ENCODE measurements at places on chromosomes 2 and 18.

DNA sequence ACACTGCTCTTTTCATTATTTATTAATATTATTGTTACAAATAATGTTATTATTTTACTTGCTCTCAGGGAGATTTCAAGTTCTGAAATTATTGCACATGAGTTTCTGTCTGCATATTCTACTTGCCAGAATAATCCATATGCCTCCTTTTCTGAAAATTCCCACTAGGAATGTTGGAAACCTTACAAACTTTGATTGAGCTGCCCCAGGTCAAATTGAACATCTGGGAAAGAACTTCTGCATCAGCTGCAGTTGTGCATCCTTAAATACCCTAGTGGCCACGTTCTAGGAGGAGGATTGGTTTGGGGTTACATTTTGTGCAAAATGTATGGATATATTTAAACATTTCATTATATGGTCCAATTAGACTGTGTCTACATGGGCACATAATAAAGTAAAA, 1302.7 kb upstream of the PIK3C3 start:
- no peak for DNase-seq

DNA sequence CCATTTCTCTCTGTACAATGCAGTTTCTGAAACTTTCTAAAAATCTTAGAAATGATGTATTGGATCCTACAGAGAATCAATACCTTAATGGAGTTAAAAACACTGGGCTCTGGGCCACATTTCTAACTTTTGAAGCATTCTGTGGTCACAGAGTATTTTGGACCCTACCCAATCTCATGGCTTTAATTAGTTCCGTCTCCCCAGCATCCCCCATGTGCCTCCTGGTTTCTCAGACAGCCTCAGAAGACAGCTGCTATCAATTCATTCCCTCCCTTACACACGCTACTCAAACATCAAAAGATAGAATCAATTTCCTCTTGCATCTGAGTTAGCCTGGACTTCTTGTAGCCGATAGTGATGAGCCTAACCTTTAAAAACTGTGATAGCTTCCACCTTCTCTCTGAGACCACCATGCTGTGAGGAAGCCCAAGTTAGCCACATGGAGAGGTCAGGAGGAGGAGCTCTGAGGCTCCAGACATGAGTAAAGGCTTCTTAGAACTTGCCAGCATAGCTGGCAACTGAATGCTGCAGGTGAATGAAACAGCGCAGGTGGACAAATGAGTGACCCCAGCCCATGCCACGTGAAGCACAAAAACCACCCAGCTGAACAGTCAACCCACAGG, 10.4 kb downstream of the ADCY3 start:
- no peak for DNase-seq

DNA sequence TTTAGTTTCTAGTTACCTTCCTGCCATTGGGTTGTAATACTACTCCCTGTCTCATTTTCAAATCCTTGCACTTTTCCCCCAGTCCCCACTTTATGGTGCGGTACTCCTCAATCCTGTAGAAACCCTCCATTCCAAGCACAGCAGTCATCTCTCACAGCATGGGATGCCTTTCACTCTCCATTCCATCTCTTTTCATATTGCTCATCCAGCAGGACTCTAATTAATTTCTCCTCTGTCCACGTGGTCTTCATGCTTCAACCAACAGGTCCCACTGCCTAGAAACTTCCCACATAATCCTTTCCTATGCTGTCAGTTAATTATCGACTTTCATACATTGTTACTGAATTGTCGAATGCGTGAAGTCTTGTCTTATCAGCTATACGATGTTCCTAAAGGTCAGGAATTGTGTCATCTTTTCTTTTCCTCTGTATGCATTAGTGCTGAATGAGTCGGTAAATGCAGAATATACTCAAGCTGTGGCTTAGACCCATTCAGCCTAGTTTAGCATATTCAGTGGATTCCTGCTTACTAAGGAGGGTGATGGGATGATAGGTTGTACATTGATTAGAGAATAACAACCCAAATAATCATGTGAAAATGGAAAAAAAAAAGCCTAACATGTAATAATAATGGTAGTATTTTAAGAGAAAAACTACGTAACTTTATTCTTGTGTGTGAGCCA, 89.7 kb downstream of the CRIM1 start:
- DNase-seq = no peak

DNA sequence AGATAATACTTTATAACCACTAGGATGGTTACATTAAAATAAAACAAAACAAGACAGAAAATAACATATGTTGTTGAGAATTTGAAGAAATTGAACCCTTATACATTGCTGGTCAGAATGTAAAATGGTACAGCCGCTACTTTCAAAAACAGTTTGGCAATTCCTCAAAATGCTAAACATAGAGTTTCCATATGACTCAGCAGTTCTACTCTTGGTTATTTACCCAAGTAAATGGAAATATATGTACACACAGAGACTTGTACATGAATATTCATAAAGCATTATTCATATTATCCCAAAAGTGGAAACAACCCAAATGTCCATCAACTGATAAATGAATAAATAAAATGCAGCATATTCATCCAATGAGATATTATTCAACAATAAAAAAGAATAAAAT, 92.5 kb upstream of the LRATD1 start:
- DNase-seq = no peak
